ENCODE measurements at places on chromosomes 16 and 17.

DNA sequence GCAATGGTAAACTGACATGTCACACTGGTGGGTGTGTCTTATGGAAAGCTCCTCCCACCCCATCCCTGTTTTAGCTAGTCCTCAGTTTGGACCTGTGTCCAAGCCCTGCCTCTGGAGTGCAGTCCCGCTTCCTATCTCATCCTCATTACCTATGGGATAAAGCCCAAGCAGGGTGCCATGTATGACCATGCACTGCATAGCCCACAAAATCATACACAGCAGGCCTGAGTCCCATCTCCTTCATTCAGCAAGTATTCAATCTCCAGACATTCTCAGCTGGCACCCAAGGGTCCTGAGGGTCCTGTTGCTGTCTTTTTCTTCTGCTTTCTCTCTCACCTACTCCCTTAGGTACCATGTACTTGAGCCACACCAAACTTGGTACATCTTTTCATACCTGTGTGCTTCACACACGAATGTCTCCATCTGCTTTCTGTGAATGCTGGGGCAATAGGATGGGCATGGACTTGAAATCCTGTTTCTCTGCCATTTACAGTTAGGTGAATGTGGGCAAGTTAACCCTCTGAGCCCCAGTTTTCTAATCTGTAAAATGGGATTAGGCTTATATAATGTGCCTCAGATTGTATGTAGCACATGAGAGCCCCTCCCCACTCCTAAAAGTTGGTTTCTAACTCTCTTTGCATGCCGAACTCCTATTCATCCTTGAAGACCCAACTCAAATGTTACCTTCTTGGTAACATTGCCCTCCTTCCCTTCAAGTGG is 28.5 kb downstream of the TNS4 start:
- DNase-seq, result no peak

- no peak for DNase-seq
Observed at GRCh38 chr17:48179071-48179945, 71.7 kb downstream of the SNX11 start.

DNA sequence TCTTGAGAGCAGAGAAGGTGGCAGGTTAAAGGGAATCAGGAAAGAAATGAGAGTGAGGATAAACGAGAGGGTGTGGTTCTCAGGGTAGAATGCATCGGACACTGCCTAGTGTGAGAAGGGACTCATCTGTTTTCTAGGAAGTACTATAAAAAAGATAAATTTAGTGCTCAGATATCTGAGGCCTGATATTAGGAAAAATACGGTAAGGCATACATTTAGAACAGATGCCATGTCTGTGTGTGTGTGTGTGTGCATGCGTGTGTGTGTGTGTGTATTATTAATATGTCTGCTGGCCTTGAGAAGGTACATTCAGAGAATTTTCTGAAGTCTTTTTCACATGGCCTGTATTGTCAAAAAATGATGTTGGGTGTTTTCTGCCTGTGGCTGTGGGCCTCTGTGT is 414.8 kb downstream of the MAF start:
- DNase-seq, result no peak

DNA sequence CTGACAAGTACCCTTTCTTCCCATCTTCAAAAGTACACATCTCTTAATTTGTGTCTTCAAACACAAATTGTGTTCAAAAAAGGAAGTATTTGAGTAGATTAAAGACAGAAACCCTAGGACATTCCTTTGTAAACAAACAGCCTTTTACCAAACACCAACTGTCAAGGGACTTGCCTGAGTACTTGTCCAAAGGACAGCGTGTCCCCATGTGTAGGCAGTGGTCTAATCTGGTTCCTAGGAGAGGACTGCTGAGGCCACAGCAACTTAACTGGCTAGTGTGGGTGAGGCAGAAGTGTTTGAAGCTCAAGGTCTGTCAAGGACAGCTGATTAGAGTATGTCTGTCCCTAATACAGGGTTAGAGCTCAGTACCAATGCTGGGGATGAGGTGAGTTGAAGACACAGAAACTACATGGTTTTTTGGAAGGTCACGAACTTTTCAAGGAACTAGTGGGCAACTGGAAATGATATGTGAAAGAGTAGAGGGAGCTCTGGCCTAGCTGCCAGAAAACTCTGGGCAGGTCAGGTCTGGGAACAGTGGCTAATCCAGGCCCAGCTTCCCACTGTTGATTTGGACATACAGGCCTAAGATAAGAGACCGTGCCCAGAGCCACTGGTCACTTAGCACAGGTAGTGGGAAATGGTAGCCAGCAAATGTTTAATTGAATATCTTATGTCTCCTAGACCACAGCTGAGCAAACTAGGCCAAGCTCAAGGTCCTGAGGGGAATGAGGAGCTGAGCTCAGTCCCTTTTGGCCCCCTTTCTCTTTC is 10.1 kb downstream of the HMOX2 start:
- DNase-seq, result no peak

DNA sequence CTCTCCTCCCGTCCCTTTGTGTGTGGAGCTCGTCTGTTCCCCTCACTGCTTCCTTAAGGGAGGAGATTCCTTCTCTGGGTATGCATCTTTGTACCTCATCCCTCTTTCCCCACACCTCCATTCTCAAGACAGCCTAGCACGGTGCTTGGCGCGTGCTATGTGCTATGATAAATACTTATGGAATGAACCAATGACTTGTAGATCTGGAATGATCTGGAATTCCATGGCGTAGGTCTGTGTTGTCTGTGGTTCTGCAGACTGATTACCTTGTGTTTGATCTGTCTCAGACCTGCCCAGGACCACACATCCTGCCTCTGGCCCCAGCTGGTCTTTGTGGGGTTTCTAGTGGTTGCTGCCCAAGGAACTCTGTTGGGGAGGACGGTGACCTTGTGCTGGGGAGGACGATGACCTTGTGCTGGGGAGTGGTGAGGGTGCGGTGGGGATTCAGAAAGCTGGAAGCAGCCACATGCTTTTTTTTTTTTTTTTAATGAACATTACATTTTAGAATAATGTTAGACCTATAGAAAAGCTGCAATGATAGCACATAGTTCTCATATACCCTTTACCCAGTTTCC is 33.5 kb upstream of the ETV4 start:
- no peak for DNase-seq

DNA sequence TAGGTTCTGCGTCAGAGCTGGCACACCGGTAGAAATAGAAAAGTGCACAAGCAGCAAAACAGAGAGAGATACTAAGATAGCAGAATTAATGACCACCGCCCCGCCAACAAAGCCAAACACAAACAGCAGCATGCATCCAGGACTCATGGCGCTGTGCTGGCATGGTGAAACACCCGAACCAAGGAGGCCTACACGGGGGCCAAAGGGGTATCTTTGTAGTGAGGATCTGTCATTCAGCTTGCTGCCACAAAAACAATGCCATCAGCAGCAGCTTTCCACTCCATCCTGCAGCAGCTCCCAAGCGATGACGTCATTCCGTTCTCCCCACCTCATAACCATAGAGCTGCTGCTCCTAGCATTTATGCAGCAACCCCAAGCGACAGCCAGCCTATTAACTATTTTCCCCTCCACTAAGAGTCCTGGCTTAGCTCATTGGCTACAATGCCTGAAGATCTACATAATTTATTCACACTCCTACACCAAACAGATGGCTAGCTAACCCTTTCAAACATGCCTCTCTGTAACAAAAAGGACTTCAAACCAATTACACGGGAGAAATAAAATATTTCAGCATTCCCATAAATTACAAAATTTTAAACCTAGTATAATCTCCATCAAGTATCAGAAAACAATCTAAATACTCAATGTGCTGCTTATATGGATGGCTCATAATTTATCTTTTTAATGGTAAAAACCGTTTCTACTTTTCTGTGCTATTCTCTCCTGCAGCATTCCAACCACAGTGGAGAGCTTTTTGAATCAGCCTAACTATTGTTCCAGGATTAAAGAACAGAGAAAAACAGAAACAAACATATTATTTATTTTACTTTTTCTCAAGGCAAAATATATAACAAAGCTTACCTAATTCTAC is 73.9 kb downstream of the SPAG9 start:
- DNase-seq, result no peak

- DNase-seq, result no peak
Observed at GRCh38 chr17:55649957-55650597, 72.6 kb downstream of the TMEM100 start.

DNA sequence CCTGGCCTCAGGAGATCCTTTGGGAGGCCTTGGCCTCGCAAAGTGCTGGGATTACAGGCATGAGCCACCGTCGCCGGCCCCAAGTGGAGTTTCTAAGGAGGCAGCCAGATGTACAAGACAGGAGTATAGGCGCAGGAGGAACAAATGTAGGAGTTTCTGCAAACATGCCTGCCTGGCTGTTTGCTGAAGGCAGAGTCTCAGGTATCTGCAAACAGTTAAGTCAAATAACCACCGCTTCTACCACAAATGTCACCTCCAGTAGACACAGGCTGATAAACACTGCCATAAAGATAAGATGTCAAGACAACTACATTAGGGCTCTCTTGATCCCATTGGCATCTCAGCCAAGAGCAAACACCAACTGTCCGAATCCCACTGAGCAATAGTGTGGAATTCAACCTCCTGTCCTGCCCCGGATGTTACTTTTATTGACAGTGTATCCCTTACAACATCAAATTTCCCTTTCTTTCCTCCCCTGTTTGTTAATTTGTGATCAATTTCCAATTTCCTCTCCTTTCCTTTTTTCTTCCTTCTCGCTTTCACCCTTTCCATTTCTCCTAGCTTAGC is 5.6 kb upstream of the COG1 start:
- no peak for DNase-seq

DNA sequence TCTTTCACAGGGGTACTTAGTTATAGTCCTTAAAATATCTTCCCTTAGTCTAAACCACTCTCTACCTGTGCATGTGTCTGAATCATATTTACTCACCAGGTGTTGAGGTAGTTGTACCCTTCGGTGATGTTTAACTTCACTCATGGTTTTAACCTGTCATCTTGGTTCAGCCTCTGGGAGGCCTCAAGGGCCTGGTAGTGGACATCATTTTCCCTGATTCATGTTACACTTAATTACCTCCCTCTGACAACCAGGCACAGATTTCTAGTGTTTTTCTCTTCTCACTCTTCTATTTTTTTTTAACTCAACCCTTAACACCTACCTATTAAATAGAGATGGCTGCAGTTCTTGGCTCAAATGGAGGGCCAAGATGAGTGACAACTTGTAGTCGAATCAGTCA is 505.4 kb downstream of the TMEM114 start:
- no peak for DNase-seq
